ENCODE measurements at places on chromosomes 1 and 21.

DNA sequence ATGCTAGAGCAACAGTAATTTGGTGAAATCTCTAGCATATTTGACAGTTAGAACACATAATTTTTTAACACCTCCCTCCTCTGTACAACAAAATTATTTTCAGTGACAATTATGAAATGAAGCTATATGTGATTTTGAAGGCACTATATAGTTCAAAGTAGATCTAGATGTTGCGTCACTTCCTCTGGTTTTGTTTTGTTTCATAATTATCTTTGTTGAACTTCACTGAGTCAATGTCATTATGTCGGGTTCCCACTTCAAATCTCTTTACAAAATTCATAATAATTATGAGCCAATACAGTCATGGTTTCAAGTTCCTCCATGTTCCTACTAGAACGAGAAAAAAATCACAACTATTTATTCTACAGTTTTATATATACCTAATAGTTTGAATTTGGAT, 254.8 kb upstream of the PLXNA2 start:
- DNase-seq, result no peak

DNA sequence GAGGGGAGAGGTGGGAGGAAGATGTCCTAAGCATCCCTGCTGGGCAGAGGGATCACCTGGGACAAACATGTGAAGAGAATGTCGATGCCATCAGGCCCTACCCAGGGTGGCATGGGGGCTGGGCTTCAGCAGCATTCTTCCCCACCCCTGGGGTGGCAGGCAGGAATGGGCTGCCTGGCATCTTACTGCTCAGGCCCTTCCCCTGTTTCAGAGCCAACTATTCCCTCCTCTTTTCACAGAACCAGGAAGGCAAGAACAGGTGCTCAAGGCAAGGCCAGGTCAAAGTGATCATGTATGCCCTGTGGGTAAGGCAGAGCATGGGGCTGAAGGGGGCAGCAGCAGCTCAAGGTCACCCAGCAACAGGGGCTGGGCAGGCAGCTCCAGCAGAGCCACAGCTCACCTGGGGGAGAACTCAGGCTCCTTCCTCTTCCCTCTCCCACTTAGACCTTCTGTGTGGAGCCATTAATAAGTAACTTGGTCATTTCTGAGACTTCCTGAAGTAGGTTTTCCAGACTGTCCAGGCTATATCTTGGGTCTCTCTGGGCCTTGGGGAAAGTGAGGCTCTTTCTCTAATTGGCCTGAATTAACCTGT, 56.4 kb downstream of the ELK4 start:
- no peak for DNase-seq

DNA sequence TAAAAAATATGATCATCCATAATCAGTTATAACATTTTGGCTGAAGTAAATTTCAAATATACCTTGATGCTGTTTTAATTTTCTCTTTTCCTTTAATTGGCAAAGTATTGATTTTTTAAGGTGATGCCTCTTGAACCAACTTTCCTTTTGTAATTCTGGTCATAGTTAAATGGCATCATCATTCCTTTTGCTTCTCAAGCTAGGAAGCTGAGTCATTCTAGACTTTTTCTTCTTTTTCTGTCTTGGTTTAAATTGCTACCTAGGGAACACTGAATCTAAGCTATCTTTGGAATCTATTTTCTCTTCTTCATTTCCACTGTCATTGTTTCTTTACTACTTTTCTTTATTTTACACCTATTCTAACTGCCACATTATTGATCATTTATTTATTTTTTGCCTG, 162.7 kb downstream of the HMCN1 start:
- DNase-seq, result peak; percentile 34

DNA sequence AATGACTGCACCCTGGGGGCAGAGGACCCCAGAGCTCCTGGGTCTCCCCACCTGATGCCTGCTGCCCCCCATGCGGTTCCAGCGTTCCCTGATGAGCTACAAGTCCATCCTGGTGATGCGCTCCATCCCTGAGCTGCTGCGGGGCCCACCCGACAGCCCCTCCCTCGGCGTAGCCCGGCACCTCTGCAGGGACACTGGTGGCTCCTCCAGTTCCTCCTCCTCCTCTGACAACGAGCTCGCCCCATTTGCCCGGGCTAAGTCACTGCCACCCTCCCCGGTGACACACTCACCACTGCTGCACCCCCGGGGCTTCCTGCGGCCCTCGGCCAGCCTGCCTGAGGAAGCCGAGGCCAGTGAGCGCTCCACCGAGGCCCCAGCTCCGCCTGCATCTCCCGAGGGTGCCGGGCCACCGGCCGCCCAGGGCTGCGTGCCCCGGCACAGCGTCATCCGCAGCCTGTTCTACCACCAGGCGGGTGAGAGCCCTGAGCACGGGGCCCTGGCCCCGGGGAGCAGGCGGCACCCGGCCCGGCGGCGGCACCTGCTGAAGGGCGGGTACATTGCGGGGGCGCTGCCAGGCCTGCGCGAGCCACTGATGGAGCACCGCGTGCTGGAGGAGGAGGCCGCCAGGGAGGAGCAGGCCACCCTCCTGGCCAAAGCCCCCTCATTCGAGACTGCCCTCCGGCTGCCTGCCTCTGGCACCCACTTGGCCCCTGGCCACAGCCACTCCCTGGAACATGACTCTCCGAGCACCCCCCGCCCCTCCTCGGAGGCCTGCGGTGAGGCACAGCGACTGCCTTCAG, 35.5 kb downstream of the TRIM11 start:
- no peak for DNase-seq

DNA sequence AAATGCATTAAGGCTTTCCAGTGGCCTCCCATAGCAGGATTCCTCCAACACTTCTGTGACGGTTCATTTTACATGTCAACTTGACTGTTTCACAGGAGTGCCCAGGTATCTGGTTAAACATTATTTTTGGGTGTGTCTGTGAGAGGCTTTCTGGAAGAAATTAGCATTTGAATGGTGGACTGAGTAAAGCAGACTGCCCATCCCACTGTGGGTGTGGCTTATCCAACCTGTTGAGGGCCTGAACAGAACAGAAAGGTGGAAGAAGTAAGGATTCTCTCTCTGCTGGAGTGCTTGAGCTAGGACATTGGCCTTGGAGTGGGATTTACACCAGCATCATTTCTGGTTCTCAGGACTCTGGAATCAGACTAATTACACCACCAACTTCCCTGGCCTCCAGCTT, 85.6 kb downstream of the RGS7 start:
- DNase-seq, result no peak

Measured in iris pigment epithelial cell (primary cell).